ENCODE measurements at places on chromosomes 3 and 15.
A peak's percentile ranks its signal among the peaks of the same experiment; 100 is the strongest.

DNA sequence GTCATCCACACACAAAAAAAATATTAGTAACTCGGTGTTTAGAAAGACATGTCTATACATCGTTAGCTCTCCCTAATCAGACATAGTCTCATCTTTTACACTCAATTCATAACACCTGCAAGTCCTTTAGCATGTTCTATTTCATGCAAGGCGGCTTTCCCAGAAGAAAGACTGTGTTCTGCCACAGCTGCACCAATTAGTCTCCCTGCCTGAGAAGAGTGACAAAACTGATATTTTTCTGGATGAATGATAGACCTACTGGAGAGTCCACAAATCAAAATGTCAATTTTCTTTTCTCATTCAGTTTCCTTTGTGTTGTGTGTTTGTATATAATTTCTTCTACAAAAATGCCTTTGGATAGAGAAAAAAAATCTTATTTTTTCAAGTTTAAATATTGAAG lies 435.8 kb upstream of the EPHA3 start:
- no peak for DNase-seq

GRCh38 chr3:57173687-57174086 lies 8.5 kb upstream of the IL17RD start:
- DNase-seq, result no peak

GRCh38 chr15:80476036-80476435 lies 71.9 kb downstream of the ARNT2 start:
- DNase-seq, result no peak

DNA sequence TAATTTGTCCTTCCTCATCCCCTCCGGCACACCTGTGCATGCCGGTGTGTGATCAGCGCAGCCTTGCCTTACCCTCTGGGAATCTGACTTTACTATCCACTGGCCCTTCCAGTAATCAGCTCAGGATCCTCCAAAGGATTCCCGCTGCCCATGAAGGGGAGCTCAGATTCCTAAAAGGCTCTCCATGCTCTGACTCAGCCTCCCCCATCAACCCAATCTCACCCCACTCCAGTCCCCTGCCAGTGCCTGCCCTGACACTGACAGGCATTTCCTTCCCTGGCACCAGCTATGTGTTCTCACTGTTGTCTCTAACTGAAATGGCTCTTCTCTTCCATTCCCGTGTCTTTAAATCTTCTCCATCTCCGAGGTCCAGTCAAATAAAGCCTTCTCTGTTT lies 7.3 kb upstream of the BCL2A1 start:
- DNase-seq, result no peak

- DNase-seq, result no peak
Observed at GRCh38 chr15:50685976-50686468, 575 bp downstream of the TRPM7 start.

DNA sequence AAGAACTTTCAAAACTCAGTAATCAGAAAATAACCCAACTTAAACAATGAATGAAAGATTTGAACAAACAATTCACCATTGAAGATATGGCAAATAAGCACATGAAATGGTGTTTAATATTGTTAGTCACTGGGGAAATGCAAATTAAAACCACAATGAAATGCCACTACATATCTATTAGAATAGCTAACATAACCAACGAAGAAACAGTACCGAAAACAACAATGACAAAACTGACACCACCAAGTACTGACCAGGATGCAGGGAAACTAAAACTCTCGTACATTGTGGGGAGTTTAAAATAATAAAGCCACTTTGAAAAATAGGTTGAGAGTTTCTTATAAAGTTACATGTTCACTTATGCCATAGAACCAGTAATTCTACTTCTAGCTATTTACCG lies 69.1 kb downstream of the KBTBD8 start:
- no peak for DNase-seq

DNA sequence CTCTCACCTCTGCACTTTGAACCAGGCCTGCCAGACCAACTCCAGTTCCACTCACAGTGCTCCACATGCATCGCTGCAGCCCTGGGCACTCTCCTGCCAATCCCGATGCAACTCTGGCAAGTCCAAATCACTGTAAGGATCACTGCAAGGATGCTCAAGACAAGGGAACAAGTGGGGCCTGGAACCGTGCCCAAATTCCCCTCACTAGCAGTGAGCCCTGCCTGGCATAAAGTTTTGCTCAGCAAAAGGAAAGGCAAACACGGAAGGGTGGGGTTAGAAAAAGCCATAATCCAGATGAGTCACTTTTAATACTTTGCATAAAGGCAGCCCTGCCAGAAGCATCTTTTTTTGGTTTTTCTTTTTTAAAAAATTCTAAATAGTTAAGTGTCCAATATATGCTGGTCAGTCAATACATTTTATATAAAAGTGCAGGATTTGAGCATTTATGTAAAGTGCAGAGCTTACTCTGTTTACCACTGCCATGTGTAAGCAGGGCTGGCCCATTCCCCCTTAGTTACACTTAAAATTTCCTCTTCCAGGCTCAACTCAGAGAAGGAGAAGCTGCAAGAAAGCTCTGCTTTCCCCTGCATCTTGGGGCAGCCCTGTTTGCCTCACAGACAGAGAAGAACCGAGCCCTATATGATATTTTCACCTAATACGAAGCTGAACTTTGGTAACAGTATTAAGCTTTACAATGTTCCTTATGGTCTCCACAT lies 102.2 kb downstream of the CD47 start:
- no peak for DNase-seq

GRCh38 chr3:168517249-168518071 lies 421.7 kb upstream of the GOLIM4 start:
- DNase-seq, result no peak

- DNase-seq, result no peak
Observed at GRCh38 chr15:37619358-37620042, 314.9 kb upstream of the TMCO5A start.

- DNase-seq, result no peak
Observed at GRCh38 chr3:102017784-102018183, 168.5 kb downstream of the NFKBIZ start.

- no peak for DNase-seq
Observed at GRCh38 chr3:25916321-25916720, 126.4 kb downstream of the OXSM start.

GRCh38 chr3:149462051-149462450 lies 12.4 kb upstream of the TM4SF4 start:
- no peak for DNase-seq

GRCh38 chr3:17500618-17501017 lies 241.8 kb downstream of the TBC1D5 start:
- no peak for DNase-seq

- no peak for DNase-seq
Observed at GRCh38 chr3:69226071-69226470, 103.7 kb upstream of the LMOD3 start.

DNA sequence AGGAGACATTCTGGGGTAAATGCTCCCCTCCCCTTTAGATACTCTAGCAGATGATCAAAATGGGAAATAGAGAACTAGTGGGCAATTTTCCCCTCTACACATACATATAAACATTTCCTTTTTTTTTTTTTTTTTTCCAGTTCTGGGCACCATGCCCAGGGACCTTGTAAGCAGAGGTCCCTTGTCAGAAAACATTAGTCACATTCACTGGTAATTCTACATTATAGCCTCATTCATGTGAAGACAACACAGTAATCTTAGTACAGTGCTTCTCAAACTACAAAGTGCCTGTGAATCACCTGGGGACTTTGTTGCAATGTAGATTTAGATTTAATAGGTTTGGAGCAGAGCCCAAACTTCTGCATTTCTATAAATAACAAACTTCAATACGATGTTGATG lies 60.1 kb upstream of the ACTC1 start:
- DNase-seq, result no peak

DNA sequence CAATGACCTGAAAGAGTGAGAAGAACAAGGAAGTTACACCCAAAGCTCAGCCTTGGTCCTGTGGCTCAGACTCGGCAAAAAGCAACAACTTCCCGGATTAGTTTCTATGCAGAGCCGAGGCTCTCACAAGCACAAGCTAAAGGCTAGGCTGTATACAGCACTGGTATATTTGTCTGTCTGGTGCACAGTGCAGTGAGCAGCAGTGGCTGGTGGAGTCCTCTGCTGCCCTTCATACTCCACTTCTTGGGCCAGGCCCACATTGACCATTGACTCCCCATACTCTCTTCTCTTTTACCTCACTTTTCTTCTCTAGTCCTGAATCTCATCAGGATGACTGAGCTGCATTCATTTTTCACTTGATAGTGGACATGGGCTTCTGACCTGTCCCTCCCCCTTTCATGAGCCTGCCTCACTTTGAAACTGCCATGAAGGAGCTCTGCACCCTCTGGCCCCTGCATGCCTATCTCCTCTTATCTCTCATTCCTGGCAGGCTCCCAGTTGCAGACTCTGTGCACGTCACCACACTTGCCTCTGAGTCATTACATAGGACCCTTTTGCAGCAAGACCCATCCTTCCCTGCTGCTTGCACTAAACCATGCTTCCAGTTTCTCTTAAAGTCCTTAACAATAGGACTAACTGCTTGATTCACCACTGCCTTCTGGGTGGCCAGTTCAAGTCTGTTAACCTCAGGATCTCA lies 379.3 kb downstream of the NTRK3 start:
- DNase-seq, result no peak

- DNase-seq, result no peak
Observed at GRCh38 chr3:172194702-172195406, 155.5 kb downstream of the FNDC3B start.

GRCh38 chr3:50671331-50671730 lies 3.4 kb upstream of the DOCK3 start:
- DNase-seq, result peak; percentile 29

GRCh38 chr3:98594628-98595324 lies 1.4 kb upstream of the CPOX start:
- no peak for DNase-seq

GRCh38 chr3:122661633-122662032 lies 19.0 kb upstream of the PARP14 start:
- no peak for DNase-seq

GRCh38 chr3:48697952-48698351 lies 12.2 kb upstream of the NCKIPSD start:
- no peak for DNase-seq

- no peak for DNase-seq
Observed at GRCh38 chr3:59677747-59678702, 628.2 kb upstream of the CFAP20DC start.

GRCh38 chr15:48914717-48915116 lies 36.8 kb downstream of the EID1 start:
- no peak for DNase-seq

GRCh38 chr3:42290966-42291714 lies 25.2 kb upstream of the CCK start:
- DNase-seq, result no peak

DNA sequence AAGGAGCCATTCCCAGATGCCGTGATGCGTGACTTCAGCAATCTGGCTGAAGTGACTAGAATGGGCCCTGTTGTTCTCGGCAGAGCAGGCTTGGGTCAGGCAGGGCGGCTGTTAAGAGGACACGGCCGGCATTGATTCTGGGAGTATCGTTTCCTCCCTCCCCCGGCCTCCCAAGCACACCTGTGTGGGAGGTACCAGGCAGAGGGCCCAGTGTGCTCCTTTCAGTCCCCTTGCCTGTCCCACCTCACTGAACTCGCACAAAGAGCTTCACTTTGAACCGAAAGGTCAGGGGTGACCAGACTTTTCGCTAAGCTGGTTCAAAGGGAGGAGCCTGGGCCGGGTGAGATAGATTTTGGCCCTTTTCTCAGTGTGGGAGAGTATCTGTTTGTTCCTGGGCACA lies 92.7 kb downstream of the CEMIP start:
- no peak for DNase-seq

DNA sequence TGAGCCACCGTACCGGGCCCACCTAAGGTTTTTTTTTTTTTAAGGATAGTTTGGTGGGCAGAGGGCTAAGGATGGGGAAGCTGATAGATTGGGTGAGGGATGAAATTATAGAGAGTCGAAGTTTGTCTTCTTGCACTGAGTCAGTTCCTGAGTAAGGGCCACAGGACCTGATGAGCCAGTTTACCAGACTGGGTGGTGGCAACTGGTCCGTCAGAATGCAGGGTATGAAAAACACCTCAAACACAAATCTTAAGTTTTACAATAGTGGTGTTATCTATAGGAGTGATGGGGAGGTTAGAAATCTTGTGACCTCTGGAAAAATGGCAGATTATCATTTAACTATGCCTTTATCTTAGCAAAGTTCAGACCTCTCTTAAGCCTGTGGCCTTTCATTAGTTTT lies 2.8 kb downstream of the ZNF860 start:
- no peak for DNase-seq

- no peak for DNase-seq
Observed at GRCh38 chr3:87333393-87333892, 57.1 kb upstream of the POU1F1 start.

DNA sequence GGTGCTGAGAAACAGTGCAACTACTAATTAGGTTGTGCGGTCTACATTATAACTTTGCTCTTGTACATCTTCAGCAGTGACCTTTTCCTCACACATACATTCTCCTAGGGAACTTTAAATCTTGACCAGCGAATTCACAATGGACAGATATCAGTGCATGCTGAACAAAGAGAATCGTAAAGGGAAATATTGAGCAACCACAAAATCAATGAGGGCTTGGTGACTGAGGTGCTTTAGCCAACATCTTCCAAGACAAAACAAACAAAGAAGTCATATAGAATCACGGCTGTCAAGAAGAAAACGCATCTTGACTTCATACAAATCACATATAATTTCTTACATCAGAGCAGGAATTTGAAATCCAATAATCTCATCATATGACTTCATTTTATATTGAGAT lies 1022.0 kb downstream of the ROBO1 start:
- no peak for DNase-seq

DNA sequence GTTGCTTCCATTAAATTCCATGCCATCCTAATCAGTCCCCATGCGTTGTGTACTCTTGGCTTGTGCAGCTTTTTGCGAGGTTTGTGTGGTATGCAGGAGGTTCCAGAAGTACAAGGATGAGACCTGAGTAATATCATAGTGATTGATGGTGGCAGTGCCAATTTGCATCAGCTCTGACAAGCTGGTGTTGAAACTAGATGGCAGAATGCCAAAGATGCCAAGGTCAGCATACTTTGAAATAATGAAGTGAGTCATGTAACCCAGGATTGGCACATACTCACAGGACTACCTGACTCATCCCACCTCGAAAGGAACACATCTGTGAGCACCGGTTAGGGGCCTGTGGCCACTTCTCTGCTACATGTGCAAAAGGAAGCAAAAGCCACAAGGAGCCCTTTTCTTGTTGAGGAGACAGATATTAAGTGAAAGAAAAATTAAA lies 14.3 kb downstream of the KAT2B start:
- no peak for DNase-seq

DNA sequence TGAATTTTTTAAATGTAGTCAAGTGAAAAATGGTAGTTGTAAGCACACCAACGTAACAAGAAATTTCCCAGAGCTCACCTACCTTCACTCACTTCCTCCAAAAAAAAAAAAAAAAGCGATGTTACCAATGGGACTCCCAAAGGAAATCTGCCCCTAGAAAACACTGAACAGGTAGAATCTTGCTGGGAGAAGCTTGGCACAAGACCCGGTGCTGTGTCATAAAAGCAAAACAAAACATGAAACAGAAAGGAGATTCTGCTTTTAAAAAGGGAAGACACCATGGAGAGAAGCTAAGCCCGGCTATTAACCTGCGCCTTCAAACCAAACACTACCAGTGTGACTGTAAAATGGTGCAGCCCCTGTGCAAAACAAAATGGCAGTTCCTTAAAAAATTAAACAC lies 40.5 kb downstream of the PGPEP1L start:
- no peak for DNase-seq

- no peak for DNase-seq
Observed at GRCh38 chr15:24857763-24858162, 97.0 kb upstream of the SNRPN start.

- DNase-seq, result no peak
Observed at GRCh38 chr3:142947799-142948575, 15.5 kb downstream of the PAQR9 start.
